ENCODE measurements at places on chromosomes 7 and 10.

DNA sequence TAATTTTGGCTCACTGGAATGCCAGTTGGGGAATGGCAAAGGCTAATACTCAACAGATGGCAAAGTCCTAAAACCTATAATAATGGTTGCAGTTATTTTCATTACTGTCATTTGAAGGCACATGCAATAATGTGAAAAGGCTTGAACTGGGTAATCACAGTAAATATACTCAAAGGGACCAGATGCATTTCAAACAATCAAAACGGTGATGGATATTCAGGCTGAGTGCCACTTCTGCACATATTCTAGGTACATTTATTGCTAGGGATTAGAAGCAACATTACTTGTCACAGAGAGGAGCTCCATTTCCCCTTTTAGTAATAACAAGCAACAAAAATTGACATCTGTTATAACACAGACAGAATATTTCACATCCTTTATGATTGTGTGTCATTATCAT is 171.8 kb downstream of the NXPH1 start:
- no peak for DNase-seq

GRCh38 chr7:68371985-68372384 is 1226.3 kb upstream of the AUTS2 start:
- DNase-seq: no peak

- DNase-seq: no peak
Measured at GRCh38 chr7:95865716-95866371, 93.5 kb downstream of the DYNC1I1 start.

DNA sequence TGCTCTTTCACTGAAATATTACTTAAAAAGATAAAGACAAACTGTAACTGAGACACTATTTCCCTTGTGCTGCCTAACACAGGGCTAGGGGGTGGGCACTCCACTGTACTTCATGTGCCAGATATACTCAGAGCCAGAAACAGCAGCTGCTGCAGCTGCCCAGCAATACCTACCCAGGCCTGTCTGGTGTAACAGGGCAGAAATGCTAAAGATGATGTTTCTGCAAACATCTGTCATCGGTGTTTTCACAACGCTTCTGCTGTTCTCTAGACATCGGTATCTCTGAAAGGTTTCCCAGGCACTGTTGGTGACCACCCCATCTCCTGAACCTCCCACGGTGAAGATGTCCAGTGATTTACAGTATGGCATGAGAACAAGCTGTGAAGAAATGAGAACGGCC is 42.7 kb downstream of the LAMB1 start:
- DNase-seq: no peak

- DNase-seq: no peak
Measured at GRCh38 chr10:93703066-93703465, 674 bp upstream of the FRA10AC1 start.

GRCh38 chr7:158392251-158392650 is 195.4 kb downstream of the PTPRN2 start:
- no peak for DNase-seq

DNA sequence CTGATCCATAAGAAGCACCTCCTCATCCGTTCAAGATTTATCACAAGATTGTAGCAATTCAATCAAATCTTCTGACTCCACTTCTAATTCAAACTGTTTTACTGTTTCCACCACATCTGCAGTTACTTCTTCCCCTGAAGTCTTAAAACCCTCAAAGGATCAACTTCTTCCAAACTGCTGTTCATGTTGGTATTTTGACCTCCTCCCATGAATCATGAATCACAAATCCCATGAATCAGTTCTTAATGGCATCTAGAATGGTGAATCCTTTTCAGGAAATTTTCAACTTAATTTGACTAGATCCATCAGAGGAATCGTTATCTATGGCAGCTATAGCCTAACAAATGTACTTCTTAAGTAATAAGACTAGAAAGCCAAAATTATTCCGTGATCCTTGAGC is 122.3 kb downstream of the IMMP2L start:
- DNase-seq: no peak

DNA sequence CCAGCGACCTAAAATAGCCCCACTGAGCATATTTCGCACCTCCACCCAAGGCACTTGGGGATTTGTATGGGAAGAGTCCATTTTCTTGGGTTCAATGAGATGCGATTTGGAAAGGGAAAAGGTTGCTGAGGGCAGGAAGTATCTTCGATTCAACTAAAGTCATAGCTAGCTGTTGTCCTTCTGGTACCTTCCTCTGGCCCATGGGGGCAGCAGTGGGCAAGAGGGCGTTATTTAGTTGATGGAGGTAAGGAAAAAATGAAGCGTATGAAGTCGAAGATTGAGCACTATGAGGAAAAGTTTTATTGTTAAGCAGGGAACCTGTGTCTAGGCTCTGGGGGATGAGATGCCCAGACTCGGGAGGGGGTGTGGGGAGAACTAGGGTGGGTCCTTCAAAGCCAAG is 135.4 kb downstream of the EVX1 start:
- DNase-seq: no peak
